Fibroblast of upper back skin (primary cell): ENCODE measurements at places on chromosomes 1 and 21.

- DNase-seq, result no peak
Measured at GRCh38 chr1:8373125-8373524, 55.2 kb downstream of the SLC45A1 start.

DNA sequence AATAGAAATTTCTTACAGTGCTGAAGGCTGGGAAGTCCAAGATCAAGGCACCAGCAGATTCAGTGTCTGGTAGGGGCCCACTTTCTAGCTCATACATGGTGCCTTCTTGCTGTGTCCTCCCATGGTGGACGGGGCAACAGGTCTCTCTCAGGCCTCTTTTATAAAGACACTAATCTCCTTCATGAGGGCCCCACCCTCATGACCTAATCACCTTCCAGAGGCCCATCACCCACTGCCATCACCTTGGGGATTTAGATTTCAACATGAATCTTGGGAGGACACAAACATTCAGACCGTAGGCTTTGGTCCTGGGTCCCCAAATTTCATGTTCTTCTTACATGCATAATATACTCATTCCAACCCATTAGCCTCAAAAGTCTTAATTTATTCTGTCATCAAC is 71.5 kb downstream of the PGM1 start:
- no peak for DNase-seq

DNA sequence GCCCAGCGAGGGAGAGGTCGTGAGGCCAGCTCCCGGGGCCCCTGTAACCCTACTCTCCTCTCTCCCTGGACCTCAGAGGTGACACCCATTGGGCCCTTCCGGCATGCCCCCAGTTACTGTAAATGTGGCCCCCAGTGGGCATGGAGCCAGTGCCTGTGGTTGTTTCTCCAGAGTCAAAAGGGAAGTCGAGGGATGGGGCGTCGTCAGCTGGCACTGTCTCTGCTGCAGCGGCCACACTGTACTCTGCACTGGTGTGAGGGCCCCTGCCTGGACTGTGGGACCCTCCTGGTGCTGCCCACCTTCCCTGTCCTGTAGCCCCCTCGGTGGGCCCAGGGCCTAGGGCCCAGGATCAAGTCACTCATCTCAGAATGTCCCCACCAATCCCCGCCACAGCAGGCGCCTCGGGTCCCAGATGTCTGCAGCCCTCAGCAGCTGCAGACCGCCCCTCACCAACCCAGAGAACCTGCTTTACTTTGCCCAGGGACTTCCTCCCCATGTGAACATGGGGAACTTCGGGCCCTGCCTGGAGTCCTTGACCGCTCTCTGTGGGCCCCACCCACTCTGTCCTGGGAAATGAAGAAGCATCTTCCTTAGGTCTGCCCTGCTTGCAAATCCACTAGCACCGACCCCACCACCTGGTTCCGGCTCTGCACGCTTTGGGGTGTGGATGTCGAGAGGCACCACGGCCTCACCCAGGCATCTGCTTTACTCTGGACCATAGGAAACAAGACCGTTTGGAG is 23.7 kb upstream of the TNFRSF1B start:
- DNase-seq, result no peak

GRCh38 chr1:37793773-37794371 is at the start of gene MANEAL:
MANEAL (plus strand) TSS chr1:37793847; CDS start chr1:37794183, 336 bp downstream.
- DNase-seq, result peak; percentile 25

DNA sequence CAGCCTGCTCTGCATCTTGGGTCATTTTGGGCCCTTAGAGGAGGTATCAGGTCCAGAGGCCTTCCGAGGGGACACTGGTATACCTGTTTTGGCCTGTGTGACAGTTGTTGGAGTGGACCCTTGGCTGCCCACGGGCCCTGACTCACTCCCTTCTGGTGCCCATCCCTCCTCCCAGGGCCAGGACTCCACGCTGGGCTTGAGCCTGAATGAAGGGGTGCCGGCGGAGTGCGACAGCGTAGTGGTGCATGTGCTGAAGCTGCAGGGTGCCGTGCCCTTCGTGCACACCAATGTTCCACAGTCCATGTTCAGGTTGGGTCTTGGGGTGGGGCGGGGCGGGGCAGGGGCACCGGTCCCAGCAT is 11.1 kb downstream of the FAAH start:
- DNase-seq, result no peak

DNA sequence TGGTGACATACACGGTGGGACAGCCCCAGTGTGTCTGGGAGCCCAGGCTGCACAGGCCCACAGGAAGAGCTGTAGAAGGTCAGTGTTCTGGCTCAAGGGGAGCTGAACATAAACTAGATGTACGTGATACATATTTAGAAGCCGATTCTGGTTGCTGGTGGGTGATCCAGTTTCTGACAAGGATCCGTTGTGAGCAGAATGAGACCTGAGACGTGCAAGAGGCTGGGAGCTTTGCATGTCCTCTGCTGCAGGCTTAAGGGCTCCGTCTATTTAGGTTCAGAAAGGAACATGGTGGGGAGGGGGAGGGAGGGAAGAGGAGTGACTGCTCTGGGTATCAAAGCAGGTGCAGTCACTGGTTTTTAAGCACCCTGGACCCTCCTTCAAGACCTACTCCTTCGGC is 18.6 kb downstream of the LRRC38 start:
- DNase-seq, result no peak

DNA sequence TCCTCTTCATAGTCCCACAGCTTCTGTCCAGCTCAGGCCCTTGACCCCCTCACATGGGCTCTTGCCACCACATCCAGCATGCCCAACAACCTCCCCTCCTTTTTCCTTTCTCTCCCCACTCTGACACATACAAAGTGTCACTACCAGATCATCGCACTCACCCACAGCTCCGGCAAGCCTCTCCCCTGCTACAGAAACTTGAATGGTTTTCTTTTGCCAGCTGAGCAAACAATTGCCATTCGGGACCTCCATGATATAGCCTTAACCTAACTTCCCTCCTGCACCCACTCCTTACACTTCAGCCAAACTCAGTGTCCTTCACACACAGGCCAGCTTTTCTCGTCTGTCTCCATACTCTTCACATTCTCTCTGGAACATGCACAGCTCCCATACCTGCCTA is 43.3 kb downstream of the MAB21L3 start:
- DNase-seq, result no peak

DNA sequence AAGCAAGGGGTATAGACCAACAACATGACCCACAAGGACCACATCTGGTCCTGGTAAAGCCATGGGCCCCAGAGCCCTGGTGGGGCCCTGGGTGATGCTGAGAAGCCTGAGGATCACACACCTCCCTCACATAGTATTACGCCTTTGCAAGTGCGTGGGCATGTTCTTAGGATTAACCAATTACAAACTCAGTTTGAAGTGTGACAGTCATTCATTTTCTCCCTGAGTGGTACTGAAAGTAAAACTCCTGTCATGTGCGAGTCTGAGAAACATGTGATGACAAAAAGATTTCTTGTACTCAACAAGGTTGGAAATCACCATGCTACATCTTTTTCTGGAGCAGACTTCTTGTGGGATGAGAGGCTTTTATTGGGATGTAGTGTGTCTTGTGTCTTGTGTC is 315.3 kb upstream of the DUSP10 start:
- DNase-seq, result no peak

- no peak for DNase-seq
Measured at GRCh38 chr21:36744560-36745231, 45.8 kb downstream of the SIM2 start.

DNA sequence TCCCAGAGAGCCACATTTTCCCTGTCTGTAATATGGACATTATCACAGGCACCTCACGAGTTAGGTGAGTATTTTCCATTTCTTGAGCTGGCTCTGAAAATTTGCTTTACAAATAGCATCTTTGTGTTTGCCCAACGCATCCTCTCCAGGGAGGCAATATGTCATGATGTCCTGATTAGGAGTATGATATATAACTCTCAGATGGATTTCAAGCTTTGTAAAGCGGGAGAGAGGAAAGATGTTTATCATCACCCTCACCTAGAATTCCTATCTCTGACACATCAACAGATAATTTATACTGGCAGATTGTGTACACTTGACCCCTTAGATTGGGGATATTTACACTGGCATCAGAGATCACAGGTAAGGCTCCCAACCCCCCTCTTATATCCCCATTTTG is 730.7 kb upstream of the RGS18 start:
- DNase-seq, result no peak

DNA sequence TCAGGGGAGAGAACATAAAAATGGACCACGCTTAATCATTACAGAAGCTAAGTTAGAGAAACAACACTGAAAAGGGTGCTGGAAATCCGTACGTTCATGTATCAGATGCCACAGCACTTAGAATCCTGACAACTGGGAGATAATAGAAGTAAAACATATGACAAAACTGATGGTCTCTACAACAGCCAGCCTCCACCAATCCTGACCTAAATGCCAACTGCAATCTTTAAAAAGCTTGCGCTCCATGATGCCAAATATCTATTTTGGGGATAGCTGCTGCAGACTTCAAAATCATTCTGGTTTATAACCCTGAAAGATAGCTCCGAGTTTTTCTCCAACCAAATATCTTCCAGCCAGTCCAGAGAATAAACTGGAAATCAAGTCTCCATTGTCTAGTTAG is 178.3 kb downstream of the RERE start:
- DNase-seq, result no peak

DNA sequence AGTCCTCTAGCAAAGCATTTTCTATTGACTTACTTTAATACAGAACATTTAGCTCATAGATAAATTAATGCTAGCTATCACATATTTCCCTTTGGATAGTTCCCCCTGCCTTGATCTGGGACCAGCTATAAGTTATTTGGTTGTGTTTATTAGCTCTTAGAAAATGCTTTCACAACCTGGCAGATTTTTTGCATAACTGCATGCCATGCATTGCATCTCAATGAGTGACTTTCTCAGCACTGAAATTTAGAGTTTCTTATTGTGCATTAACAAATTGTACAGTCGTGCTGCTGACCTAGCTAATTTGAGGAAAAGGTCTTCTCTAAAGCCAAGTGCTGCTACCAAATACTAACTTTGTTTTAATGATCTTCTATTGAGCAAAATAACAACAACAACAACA is 164.8 kb downstream of the PLPPR5 start:
- DNase-seq, result peak; percentile 21

DNA sequence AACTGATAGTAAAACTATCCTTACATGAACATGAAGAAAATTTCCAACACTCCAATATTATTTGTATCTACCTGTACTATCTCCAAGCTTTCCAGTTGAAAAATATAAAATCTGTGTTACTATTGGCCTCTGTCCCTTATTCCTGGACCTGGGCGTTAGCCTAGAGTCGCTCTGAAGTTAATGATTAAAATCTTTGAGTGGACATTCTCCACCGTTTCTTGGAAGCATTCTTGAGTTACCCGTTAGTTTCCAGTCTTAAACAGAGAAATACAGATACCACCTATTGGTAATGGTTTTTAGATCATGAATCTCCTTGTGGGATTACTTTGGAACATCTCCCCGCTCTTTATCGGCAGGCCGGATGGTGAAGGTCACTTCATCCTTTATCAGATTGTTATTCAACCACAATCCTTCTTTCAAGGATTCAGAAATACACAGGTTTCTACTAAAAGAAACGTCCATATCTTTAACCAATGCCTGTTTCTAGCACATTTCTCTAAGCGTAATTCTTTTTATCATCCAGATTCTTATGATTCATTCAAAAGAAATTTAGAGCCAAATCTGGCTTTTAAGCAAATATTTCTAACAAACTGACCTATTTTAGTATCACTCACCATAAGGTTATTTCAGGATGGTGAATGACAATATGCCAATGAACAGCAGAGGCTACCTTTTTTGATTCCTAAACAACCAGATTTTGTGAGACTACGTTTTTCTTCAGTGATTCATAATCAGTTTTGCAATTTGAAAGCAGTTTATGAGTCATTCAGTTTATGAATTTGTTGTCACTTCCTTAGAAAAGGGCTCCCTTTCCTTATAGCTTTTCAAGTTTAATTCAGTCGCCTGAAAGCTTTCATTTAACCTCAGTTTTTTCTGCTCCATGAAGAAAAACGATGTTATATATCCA is 70.2 kb upstream of the ERRFI1 start:
- DNase-seq, result peak; percentile 91

- DNase-seq, result no peak
Measured at GRCh38 chr1:5664906-5665875, 327.0 kb downstream of the NPHP4 start.

DNA sequence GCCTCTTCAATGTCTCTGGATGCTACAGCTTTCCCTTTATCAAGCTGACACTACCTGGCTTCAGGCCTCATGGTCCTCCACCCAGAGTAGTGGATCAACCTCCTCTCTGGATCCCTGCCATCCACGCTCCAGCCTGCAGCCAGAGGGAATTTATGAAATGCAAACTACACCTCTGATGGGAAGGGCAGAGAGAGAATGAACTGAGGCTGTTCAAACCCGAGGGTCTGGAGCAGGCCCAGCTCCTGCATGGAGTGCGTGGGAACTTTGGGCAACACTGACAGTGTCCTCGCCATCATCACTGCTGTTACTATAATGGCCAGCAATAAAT is 157.8 kb downstream of the TRABD2B start:
- DNase-seq, result no peak

DNA sequence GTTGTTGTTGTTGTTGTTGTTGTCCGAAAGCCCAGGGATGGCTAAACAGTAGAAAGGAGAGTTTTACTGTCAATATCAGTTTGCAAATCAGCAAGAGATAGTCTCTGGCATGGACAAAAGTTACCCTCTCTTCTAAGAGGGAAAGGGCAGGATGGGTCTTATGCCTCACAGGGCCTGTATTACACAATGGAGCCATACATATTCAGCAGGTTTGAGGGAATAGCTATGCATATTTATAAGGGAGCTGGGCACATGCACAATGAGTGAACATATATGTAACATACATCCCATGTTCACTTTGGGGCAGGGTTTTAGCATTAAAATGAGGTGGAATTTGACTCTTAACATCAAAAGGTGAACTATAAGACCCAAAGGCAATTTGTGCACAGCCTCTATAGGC is 84.4 kb upstream of the PGBD5 start:
- DNase-seq, result no peak

DNA sequence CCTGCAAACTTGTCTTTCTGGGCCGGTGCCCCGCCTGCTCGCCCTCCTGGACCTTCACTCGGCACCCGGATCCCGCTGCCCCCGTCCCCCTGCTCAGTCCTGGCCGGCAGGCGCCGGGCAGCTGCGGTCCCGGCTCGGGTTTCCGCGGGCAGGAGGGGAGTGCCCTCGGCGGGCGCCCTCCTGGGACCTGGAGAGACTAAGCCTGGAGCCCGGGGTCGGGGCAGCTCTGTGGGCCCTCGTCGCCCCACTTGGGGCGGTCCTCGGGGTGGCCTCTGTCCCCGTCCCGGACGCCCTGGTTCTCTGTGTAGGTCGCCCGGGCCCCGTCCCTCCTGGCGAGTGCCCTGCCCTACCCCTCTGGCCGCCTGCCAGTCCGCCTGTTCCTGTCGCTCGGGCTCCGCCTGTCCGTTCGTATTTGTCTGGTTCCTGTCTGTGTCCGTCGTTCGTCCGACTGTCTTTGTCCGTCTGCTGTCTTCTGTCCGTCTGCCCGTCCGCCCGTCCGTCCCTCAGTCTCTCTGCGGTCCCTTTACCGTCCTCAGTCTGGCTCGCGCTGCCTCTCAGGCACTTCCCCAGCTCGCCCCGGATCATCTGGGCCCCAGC is 490 bp downstream of the SERINC2 start:
- DNase-seq, result no peak
